Smooth muscle cell of bladder (primary cell): ENCODE measurements at places on chromosomes 7 and 10. TPM values are rescaled to one million over a fixed set of nuclear protein-coding genes. Genes with fewer than 3 reads are reported as not detected.

INA gene
- total RNA-seq, result 0.18 and 0.28 TPM in 2 replicates

FAM25A gene
- not detected in 2 replicates for total RNA-seq

FKBP9 gene
- total RNA-seq, result 423 and 558 TPM in 2 replicates

RNF148 gene
- 0.28 and 0.74 TPM in 2 replicates for total RNA-seq

AMZ1 gene
- total RNA-seq, result 0.28 TPM in 2 replicates

ZNF107 gene
- total RNA-seq, result 0.92 and 1.3 TPM in 2 replicates

TWIST1 gene
- total RNA-seq, result 26.6 and 42.2 TPM in 2 replicates

SVOPL gene
- not detected in 2 replicates for total RNA-seq

CHN2 gene
- 0.71 and 2.1 TPM in 2 replicates for total RNA-seq
